CD4-positive, alpha-beta memory T cell (primary cell): ENCODE measurements at places on chromosomes 6 and 20. TPM values are rescaled to one million over a fixed set of nuclear protein-coding genes. Genes with fewer than 3 reads are reported as not detected.

GRCh38 chr6:53302678-53303360, 45.9 kb downstream of the ELOVL5 start:
- peak; percentile 69 for DNase-seq

DNA sequence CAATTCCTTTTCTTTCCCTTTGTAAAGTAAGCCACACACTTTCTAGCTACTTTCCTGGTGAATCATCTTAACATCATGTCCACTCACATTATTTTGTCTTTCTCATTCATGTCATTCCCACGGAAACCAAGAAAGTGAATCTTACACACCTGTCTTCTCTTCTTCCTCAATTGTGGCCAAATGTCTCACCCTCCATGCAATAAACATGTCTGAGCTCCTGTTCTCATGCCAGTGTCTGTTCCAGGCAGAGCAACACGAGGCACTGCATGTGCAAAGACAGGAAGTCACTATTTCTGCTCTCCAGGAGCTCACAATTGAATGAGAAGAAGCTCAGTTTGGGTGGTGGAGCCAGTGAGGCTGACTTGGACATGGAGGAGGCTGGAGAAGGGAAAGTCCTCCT, 29.0 kb upstream of the TMEM244 start:
- no peak for DNase-seq

DNA sequence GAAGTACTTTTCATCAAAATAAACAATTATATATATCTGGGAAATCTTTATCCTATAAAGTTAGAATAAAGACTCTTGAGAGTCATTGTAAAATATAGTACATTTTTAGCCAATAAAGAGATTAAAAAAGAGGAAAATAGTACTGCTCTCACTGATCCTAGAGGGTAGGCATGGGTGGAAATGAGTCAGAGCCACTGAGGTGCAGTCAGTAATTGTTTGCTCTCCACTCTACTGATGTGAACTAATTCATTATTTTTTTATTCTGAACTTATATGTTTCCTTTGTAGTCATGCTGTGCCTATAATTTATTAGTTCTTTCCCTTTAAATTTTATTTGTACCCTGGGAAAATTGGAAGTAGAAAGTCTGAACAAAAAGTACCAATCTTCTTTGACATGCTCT, 1359.4 kb upstream of the GJE1 start:
- no peak for DNase-seq

DNA sequence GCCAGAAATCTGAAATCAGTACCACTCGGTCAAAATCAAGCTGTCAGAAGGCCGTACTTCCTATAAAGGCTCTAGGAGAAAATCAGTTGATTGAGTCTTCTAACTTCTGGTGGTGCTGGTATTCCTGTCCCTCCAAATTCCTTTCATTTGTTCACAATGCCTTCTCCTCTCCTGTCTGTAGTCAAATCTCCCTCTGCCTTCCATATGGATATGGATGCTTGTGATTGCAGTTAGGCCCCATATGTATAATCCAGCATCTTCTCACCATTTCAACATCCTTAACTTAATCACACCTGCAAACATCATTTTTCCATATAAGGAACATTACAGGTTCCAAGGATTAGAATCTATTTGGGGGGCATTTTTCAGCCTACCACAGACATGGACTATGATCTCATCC, 287.8 kb upstream of the THEMIS start:
- DNase-seq, result no peak

The KHDC3L gene
- not detected for total RNA-seq
